ENCODE measurements at places on chromosomes 6 and 20.

GRCh38 chr20:18405826-18406225 lies 61.0 kb downstream of the DZANK1 start:
- no peak for DNase-seq

GRCh38 chr6:37020381-37020780 lies 14.9 kb downstream of the FGD2 start:
- no peak for DNase-seq

- DNase-seq: no peak
These were observed 31.8 kb upstream of the BLCAP start for GRCh38 chr20:37559312-37560027.

DNA sequence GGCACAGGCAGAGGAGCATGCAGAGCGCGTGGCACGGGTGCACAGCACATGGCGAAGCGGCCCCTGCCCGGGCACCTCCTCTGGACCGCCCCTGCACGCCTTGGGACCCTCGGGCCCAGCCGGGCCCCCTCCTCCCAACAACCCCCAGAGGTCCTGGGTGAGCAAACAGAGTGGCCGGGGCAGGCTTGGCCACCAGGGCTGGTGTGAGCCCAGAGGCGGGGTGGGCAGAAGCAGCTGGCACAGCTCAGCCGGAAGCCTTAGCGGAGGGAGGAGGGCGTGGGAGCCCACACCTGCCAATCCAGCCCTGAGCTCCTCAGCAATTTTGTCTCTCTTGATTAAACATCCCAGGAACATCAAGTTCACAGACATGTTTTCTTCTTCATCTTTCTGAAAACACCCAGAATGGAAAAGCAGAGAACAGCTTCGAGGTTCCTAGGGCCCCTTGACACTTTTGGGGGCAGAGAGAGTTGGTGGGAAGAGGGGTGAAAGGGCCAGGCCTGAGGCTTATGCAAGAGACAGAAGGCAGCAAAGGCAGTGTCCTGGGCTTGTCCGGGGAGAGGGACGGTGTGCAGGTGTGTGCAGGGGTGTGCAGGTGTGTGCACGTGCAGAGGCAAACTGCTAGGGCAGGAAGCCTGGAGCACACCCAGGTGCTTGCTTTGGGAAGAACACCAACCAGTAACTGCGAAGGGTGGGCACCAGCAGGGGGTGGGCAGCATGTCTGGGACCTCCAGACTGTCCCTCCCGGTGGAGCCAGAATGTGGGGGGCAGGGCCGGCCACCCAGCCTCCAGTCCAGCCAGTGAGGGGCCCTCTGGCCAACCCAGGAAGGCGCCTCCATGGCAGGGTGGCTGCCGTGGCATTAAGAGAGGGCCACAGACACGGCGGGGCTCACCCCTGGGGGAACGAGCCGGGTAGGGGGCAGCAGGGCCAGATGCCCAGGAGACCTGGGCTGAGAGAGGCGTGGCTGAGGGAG lies 4.8 kb downstream of the HRH3 start:
- DNase-seq: no peak

DNA sequence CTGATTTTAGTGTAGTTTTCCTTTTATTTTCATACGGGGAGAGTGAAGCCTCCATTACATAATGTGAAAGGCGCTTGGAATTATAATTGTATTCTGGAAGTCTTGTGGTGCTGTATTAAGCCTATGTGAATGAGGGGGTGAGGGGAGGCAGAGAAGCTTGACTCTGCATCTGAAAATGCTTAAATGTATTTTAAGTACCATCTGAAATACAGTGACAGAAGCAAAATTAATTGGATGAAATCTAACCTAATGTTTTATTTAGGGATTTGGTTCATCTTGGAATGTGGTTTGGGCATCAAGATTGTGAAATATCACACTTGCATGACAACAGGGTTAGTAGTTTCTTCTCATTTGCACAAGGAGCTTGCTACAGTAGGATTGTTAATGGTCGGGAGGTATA lies 41.2 kb downstream of the TMEM200A start:
- DNase-seq: no peak

DNA sequence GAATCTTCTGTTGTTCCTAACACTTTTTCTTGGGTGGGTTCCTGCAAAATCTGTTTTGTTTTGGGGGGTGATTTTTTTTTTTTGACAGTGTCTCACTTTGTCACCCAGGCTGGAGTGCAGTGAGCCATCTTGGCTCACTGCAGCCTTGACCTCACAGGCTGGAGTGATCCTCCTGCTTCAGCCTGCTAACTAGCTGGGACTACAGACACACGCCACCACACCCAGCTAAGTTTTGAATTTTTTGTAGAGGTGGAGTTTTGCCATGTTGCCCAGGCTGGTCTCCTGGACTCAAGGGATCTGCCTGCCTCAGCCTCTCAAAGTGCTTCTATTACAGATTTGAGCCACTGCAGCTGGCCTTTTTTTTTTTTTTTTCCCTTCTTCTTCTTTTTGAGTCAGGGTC lies 60.5 kb upstream of the SNAP91 start:
- DNase-seq: no peak

- no peak for DNase-seq
These were observed 22.2 kb downstream of the CEP57L1 start for GRCh38 chr6:109117346-109118035.

DNA sequence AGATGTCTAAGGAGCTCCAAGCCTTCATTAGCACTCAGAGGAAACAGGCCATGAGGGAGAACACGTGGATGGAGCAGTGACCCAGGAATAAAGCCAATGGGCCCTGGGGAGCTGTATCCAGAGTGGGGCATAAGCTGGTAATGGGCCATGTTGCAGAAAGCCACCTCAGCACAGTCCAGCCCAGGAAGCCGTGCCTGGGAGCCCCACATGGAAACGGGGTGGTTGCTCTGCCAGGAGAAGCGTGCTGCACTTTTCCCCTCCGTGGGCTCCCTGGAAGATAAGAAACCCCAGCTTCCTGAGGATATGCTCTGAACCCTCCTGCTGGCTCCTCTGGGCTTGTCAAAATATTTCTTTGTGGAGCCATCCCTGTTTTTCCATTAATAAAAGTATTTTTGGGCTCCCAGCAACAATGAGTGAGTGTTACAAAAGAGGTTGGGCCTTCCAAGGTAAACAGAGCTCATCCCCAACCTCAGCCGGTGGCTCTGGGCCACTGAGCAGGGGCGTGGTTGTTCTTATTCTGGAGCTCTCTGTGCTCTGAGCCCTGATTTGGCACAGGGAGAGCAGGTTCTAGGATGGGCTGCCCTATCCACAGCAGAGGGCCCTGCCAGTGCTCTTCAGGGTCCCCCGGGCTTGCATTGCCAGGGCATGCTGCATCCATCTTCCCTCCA lies 31.2 kb upstream of the NFATC2 start:
- no peak for DNase-seq

GRCh38 chr6:167733740-167734661 lies 92.7 kb upstream of the AFDN start:
- no peak for DNase-seq

GRCh38 chr20:16350465-16350864 lies 222.8 kb downstream of the KIF16B start:
- no peak for DNase-seq

GRCh38 chr6:157139054-157139708 lies 184.1 kb downstream of the TMEM242 start:
- DNase-seq: no peak
